ENCODE measurements at places on chromosomes 5 and 9.

- DNase-seq = no peak
These were observed 8.2 kb upstream of the FAM151B start for GRCh38 chr5:80479713-80480112.

DNA sequence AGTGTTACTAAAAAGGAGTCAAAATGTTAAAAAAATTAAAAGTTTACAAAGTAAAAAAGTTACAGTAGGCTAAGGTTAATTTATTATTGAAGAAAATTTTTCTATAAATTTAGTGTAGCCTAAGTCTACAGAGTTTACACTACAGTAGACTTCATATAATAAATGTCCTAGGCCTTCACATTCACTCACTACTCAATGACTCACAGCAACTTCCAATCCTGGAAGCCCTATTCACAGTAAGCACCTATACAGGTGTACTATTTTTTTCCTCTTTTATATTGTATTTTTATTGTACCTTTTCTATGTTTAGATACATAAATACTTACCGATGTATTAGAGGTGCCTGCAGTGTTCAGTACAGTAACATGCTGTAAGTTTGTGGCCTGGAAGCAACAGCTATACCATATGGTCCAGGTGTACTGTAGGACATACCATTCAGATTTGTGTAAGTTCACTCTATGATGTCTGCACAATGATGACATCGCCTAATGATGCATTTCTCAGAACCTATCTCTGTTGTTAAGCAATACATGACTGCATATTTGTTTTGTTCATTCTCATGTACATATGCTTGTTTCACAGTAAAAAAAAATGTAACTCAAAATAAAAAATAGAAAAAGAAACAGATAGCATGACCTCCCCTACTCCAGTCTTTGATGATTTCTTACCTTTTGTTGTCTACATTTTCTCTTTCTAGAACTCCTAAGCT is 64.7 kb downstream of the NR3C1 start:
- DNase-seq = no peak

DNA sequence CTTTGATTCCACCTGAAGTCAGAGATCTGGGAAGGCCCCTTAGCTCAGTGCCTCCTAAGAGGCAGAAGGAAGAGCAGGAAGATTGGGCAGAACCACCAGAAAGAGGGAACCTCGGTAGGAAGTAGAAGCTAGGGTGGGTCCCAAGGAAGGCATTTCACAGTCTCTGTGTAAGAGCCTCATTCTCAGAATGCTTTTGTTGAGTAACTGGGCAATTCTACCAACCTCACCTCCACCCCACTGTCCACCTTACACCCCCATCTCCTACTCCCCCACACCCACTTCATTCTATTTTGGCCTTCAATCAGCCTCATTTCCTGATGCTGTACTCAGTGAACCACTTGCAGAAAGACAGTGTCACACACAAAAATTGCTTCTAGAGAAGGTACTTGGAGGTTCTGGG is 3.5 kb downstream of the HBEGF start:
- DNase-seq = no peak

DNA sequence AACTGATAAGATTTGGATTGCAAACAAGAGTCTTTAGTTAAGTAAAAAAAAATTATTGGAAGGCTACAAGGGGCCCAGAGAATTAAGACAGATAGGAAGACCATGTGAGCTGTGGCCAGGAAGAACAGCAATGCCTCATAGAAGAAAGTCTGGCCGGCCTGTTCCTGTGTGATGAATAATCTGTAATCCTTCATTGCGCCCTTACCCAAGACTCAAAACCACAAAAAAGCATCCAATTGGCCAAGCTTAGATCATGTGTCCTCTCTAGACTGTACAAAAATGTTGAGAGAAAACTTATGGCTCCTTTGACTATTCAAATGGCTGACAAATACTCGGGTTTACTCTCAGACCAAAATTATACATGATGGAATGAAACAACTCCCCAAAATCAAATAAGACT is 1383.5 kb downstream of the PTPRD start:
- DNase-seq = no peak

GRCh38 chr9:133786371-133786753 is 48.2 kb upstream of the SARDH start:
- DNase-seq = no peak

GRCh38 chr9:69546265-69546664 is 125.9 kb downstream of the APBA1 start:
- DNase-seq = no peak

DNA sequence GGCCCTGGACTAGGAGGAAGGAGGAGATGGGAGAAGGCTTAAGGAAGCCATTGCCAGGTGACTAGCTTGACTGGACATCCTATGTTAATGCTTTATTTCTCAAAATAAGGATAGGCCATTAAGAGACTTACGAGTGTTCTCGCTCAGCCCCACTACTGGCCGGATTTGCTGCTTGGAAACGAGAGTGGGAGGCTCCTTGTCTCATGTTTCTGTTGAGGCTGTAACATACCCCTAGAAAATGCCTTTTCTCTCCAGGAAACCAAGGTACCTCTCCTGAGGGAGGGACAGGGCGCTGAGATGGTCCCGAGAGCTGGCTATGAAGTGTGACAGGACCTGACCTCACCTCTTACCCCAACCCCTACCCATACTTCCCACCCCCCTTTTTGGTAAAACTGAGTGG is 60.0 kb downstream of the RALGPS1 start:
- DNase-seq = no peak

DNA sequence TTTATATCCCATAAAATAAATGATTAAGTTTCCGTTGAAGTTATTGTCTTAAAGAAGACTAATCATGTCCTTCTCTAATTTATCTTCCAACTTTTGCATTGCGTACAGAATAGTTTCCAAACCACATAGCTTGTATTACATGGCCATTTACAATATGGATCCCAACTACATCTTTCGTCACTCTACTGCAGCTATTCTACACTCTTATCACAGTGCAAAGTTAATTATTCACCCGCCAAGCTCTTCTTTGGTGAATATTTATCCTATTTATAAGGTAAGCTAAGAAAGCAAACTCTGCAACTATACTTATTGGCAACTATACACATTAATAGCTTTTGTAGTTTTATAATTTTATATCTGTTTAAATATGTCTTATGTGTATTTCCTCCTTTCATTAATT is 75.9 kb upstream of the ADAMTS19 start:
- DNase-seq = no peak

DNA sequence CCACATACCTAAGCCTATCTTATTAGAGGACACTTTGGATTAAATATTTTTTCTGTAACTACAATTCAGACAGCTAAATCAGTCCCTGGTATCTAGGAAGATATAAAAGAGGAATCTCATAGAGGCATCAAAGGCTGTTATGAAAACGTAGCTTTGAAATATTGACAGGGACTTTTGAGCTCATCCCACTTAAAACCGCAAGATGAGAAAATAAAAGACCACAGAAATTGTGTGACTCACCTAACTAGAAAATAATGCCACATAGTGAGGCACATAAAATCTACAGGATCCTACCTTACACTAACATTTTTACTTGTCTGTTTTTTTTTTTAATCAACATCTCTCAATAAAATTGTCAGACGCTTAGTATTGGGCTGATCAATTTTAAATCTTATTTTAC is 686.5 kb upstream of the COX7C start:
- DNase-seq = no peak

- DNase-seq = no peak
These were observed 360.0 kb upstream of the ZNF462 start for GRCh38 chr9:106502930-106503329.

DNA sequence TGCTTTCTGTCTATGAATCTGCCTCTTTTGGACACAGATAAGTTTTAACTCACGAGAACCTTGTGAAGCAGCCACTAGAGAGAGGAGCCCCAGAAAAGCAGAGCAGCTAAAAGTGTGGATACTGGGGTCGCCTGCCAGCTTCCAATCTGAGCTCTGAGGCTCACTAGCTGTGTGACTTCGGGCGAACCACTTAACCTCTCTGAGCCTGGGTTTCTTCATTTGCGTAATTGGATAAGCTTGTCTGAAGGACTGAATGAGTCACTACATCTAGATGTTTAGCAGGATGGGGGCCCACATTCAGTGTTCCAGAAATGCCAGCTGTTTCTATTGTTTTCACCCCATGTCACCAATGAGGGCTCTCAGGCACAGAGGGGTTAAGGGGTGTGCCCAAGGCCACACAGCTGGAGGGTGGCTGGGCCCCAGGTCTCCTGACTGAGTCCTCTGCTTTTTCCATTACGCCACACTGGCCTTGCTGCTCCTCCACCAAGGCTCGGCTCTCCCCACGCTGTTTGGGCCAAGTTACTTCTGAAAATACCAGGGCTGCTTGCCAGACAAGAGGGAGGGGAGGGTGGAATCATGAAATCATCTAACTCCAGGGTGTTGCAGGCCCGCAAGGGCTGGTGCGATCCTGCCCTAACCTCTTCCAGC is 36.2 kb downstream of the SH3PXD2B start:
- no peak for DNase-seq

- DNase-seq = peak; percentile 24
These were observed 110.3 kb upstream of the PTCH1 start for GRCh38 chr9:95626885-95627558.

- DNase-seq = no peak
These were observed 8.7 kb downstream of the RANBP6 start for GRCh38 chr9:6006749-6007057.

DNA sequence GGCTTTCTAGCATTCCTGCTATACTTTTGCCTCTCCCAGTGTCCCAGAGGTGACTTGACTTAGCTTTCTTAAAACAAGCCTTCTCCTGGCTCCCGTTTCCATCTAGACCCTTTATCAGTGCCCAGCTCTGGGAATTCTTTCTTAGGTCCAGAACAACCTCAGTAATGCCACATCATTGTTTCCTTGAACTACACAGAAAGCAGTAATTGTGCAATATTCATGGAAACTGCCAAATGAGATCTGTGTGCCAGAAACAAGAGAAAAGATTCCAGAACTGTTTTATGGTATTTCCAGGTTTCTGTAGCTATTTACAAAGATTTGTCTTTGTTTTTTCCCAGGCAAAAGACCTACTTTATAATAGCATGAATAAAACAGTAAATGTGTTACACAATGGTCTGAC is 391.3 kb downstream of the SLCO4C1 start:
- no peak for DNase-seq

GRCh38 chr5:142149363-142149762 is 40.8 kb downstream of the NDFIP1 start:
- no peak for DNase-seq

DNA sequence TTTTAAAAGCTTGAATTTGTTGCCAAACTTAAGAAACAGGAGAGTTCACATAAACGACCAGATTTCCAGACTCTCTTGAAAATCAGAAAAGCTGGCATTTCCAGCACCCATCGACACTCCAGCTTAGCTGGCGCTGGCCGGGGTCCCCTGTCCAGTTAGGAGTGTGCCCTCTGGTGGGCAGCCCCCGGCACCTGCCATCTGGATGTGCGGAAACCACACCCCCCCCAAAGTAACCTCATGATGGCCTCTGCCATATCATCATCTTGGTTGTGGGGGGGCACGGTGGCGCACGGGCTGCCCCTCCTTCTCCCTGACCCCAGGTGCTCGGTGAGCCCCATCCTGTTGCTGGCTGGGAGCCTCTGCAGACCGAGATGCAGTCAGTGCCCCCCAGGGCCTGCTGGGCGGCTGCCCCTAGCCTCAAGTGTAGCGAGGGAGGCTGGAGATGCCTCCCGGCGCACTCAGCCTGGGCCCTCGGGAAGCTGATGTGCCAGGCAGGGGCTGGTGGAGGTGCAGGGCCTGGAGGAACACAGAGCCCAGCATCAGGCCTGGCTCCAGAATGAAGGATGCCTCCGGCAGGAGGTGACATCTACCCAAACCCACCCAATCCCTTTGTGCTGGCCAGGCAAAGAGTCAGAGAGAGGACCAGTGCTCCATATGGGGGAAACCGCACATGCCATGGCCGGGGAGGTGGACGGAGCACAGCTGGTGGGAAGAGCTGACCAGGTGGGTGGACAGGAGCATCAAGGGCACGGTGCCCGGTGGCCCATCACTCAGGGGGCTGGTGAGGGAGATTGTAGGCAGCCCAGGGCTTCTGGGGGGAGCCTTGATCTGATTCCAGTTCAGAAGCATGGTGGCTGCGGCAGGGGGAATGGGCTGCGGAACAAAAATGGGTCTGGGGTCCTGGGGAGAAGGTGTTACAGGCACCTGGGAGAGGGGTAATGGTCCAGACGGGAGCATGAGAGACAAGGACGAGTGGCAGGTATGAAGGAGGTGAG is 70.6 kb downstream of the ADAMTS2 start:
- DNase-seq = no peak

- no peak for DNase-seq
These were observed 42.1 kb downstream of the RFK start for GRCh38 chr9:76352026-76352620.

- no peak for DNase-seq
These were observed 472.0 kb upstream of the WWC1 start for GRCh38 chr5:167819406-167819805.

GRCh38 chr5:69148981-69149675 is 17.8 kb upstream of the CCNB1 start:
- DNase-seq = no peak

- DNase-seq = no peak
These were observed 402.9 kb downstream of the CYLC2 start for GRCh38 chr9:103397868-103398600.

- no peak for DNase-seq
These were observed 192.7 kb downstream of the GOLPH3 start for GRCh38 chr5:31981361-31981945.

GRCh38 chr5:90017239-90017638 is 392.3 kb downstream of the CETN3 start:
- no peak for DNase-seq

- no peak for DNase-seq
These were observed 60.1 kb downstream of the GTF3C4 start for GRCh38 chr9:132730054-132731033.

- no peak for DNase-seq
These were observed 664.7 kb downstream of the ACTL7B start for GRCh38 chr9:108191065-108191464.

GRCh38 chr9:38022203-38022895 is 46.7 kb downstream of the SHB start:
- DNase-seq = no peak

DNA sequence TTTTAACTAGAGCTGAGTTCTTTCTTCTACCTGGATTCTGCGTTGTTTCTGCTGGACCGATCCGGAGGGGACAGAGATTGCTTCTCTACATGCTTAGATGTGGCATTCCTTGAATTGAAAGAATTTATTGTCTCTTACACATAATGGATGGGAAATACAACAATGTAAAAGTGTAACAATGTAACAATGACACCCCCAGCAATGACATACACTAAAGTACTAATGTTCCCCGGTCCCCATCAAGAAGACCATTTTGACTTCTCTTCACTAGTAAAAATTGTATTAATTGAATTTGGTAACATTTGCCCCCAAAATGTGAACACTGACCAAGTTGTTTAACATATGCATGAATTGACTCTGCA is 760.2 kb downstream of the TAF11L14 start:
- no peak for DNase-seq

DNA sequence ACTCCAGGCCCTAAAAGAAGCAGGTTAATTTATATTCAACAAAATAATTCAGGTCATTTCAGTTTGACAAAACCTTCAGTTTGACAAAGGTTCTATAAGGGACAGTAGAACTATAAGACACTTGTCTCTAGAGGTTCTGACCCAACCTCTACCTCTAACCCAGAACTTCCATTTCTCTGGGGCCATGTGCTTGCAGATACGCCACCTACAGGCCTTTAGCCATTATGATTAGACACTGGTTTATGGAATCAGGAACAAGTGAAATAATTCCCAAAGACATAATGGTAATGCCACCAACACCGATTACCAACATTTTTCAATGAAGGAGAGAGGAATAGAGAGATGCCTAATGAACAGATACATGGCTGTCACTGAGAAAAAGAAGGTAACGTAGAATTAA is 733.9 kb downstream of the PRELID2 start:
- DNase-seq = no peak
